Cardiac muscle cell (in vitro differentiated cells and primary cell): ENCODE measurements at places on chromosomes 11 and 22. TPM values are rescaled to one million over a fixed set of nuclear protein-coding genes. Genes with fewer than 3 reads are reported as not detected.
A peak's percentile ranks its signal among the peaks of the same experiment; 100 is the strongest.

The IGSF22 gene
- total RNA-seq = 0.03 and 0.32 TPM in 2 replicates

DNA sequence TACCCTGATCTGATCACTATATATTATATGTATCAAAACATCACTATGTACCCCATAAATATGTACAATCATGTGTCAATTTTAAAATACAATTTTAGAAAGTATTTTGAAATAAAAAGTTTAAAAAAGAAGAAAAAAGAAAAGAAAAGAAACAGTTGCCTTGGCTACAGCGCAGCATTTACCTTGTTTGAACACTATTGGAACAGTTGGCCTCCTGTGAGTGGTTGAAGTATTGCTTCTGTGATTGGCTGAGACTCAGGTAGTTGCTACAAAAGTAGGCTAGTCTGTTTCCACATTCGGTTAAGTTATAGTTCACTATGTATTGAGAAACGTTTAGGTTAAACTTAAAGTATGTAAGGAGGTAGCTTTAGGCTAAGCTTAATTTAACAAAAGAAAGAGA, 7.9 kb upstream of the DTX4 start:
- H3K27ac ChIP-seq = no peak overlapping the region
- H3K27me3 ChIP-seq = no peaks in the 10 kb centered on the region
- H3K4me1 ChIP-seq = no peaks in the 10 kb centered on the region
- H3K4me3 ChIP-seq = no peak overlapping the region
- H3K36me3 ChIP-seq = no peaks in the 10 kb centered on the region

DNA sequence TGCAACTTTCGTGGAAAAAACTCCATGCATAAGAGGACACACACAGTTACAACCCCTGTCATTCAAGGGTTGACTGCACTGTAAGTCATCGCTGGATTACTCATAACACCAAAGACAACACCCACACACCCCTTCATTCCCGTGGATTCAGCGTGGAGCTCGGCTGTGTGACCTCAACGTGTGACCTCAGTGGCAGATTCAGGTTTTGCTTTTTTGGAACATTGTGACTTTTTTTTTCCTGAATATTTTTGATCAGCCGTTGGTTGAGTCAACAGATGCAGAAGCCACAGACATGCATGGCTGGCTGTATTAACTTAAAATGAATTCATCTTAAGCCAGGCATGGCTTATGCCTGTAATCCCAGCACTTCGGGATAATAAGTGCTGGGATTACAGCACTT, 19.7 kb upstream of the MUC5AC start:
- no peaks in the 10 kb centered on the region for H3K4me1 ChIP-seq
- no peak overlapping the region for H3K27ac ChIP-seq
- H3K36me3 ChIP-seq = no peaks in the 10 kb centered on the region
- no peak overlapping the region for H3K4me3 ChIP-seq
- DNase-seq = no peak
- H3K27me3 ChIP-seq = no peaks in the 10 kb centered on the region

DNA sequence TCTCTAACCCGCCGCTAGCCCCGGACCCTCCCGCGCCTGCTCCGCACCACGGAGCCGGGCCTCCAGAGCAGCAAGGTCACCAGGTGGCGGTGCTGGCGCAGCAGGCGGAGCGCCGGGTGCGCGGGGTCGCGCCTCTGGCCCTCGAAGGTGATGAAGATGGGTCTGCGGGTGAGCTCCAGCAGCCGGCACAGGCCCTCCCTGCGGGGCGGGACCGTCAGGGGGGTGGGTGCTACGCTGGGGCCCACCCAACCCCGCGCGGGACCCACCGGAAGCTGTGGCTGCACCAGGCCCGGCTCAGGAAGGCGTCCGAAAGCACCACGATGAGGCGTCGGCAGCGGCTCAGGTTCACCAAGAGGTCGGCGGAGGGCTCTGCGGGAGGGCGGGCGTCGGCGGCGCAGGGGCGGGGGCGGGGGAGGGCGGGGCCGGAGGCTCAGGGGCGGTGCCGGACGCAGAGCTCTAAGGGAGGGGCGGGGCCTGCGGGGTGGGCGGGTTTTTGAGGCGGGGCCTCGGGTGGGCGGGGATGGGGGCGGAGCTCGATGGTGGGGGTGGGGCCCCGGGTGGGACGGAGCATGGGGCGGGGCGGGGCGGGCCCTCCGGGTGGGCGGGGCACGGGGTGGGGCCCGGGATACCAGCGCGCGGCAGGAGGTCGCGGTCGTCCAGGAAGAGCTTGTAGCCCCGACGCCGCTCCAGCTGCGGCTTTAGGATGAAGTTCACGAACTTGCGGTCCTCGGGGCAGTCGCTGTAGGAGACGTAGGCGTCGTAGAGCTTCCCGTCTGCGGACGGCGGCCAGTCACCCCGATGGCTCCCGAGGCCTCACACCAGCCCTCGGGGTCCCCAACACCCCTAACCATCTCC, 7.8 kb downstream of the SIGIRR start:
- no peak overlapping the region for H3K27ac ChIP-seq
- peak overlapping the region; percentile 30 for H3K4me3 ChIP-seq
- H3K36me3 ChIP-seq = no peaks in the 10 kb centered on the region
- no peaks in the 10 kb centered on the region for H3K4me1 ChIP-seq
- H3K27me3 ChIP-seq = no peaks in the 10 kb centered on the region
- peak; percentile 90 for DNase-seq

GRCh38 chr11:45993531-45994001, 71.1 kb downstream of the LARGE2 start:
- H3K27me3 ChIP-seq = no peaks in the 10 kb centered on the region
- peak overlapping the region; percentile 73 for H3K27ac ChIP-seq
- H3K4me1 ChIP-seq = peaks cover 45% of the 10 kb centered on the region
- no peak overlapping the region for H3K4me3 ChIP-seq

DNA sequence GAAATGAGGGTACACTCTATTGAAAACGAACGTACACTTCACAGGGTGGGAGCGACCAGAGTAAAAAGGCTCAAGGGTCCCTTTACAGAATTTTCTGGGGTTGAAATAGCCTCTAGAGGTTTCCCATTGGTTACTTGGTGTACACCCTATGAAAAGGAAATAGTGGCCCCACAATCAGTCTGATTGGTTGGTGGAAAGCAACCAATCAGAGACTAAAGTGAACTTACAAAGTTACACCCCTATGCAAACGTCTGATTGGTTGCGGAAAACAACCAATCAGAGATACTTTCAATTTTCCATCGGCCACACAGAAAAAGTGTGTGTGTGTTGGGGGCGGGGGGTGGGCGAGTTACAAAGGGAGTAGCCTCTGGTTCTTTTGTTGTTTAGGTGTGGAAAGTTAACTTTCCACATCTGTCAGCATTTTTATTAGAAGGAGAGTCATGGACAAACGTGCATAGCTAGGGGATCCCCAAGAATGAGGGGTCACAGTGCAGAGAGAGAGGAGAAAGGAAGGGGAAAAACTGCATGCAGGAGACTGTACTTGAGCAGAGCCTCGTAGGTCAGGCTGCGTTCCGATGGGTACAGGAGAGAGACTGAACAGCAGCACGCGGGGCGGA, 1152.1 kb downstream of the TBC1D22A start:
- H3K4me1 ChIP-seq = no peaks in the 10 kb centered on the region
- H3K27ac ChIP-seq = no peak overlapping the region
- H3K27me3 ChIP-seq = no peaks in the 10 kb centered on the region
- no peak overlapping the region for H3K4me3 ChIP-seq
- no peak for DNase-seq
- H3K36me3 ChIP-seq = no peaks in the 10 kb centered on the region

DNA sequence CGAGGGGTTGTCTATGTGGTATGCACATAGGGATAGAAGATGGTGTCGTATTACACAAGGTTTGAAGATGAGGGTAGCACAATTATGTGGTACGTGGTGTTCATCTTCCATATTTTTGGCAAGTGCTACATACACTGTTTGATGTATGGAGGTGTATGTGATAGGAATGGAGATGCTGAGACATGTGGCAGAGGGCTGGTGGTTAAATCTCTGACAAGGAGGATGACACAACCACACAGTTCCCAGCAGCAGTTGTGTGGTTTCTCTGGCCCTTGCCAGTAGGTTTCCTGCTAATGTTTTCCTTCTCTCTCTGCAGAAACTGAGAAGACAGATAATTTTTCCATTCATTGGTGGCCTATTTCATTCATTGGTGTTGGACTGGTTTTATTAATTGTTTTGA, 17.0 kb downstream of the NCR3LG1 start:
- no peaks in the 10 kb centered on the region for H3K27me3 ChIP-seq
- no peak overlapping the region for H3K4me3 ChIP-seq
- no peak overlapping the region for H3K27ac ChIP-seq
- H3K4me1 ChIP-seq = no peaks in the 10 kb centered on the region
- DNase-seq = no peak

The HBB gene
- not detected in 2 replicates for total RNA-seq

The LARGE2 gene
- total RNA-seq = 4.9 and 5.8 TPM in 2 replicates

DNA sequence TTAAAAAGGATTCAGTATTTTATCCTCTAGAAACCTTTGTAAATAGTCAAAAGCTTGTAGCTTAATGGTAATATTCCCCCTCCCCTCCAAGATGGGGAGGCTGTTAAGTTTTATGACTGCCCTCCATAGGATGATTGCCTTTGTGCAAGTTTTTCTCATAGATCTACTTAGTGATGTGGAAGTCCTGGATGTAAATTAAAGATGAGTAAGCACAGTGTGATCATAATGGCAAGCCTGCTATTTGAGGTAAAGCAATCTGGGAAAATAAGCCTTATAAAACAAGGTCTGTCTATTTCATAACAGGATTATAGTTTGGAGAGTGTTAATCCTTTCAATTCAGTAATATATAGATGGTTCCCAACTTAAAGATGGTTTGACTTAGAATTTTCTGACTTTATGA, 216.3 kb downstream of the DDX10 start:
- no peak overlapping the region for H3K27ac ChIP-seq
- H3K4me3 ChIP-seq = no peak overlapping the region
- peaks cover 6% of the 10 kb centered on the region for H3K4me1 ChIP-seq
- no peaks in the 10 kb centered on the region for H3K36me3 ChIP-seq
- H3K27me3 ChIP-seq = no peaks in the 10 kb centered on the region
